ENCODE measurements at places on chromosomes 12 and 14.
A peak's percentile ranks its signal among the peaks of the same experiment; 100 is the strongest.

DNA sequence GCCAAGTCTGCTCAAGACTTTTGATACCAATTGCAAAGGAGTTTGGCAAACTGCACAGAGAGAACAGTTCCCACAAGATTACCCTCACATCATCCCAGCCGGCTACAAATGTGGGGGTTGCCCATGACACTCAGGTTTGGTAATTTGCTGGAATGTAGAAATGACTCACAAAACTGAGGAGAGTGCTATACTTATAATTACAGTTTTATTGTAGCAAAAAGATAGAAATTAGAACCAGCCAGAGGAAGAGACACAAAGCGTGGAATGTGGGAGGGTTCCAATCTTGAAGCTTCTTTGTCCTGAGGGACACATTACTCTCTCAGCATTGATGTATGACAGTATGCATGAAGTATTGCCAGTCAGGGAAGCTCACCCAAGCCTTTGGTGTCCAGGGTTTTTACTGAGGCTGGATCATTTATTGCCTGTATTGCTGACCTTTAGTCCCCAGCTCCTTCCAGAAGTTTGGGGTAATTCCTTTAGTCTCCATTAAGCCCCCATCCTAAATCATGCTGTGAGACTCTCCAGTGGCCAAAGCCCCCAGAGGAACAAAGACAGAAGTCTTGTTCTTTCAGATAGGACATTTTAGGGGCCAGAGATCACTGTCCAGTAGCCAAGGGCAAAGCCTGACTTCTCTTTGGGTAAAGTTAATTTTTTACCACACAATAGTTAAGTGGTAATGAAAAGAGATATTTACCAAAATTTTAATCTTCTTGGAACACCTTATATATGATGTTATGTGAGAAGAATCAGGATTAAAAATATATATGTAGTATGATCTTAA lies 9.9 kb downstream of the TBK1 start:
- DNase-seq = no peak

GRCh38 chr12:125081427-125081826 lies 16.2 kb downstream of the AACS start:
- DNase-seq = no peak

DNA sequence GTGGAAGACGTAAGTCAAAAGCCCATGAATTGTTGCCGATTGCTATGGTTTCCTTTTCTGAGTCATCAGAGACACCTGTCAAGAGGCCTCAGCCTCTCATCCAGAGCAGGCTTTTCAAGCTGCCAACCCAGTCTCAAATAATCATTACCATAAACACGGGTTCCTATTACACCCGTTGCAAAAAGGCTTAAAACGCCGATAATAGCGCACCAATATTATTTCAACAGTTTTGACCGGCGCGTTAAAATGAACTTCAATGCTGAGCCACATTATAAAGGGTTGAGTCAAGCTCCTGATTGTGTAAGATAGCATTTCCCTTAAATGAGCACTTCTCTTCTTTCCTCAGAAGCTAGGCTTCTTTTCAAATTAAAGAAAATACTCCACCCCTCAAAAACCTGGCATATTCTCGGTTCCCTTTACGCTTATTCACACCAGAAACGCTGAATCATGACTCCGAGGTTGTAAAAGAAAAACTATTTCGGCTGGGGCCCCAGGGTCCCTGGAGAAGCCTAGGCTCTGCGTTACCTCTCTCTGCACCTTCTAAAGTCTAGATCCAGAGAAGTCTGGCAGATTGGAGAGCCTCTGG lies 1.4 kb downstream of the TMTC1 start:
- DNase-seq = no peak

- DNase-seq = no peak
Observed at GRCh38 chr12:61676520-61676919, 583.7 kb upstream of the USP15 start.

DNA sequence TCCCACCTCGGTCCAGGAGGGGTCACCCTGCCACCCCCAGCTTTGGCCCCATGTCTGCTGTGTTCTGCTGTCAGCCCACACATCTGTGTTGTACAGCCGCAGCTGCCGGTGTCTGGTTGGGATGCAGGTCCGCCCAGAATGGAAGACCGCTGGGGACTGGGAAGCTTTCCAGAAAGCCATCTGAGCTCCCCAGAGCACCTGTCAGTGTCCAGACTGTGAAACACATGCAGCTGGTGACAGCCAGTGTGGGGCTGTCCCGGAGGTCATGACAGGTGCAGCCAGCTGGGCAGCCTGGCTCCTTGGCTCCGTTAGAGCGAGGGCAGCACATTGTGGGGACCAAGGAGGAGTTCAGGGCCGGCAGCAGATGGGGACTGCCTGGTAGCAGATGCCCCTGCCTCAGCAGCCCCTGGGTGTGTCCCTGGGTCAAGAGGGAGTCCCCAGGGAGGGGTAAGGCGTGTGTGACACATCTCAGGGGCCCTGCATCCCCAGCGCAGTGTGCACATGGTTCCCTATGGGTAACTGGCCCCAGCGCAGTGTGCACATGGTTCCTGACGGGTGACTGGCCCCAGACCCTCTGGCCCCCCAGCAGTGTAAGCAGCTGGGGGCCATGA lies 16.4 kb downstream of the CEP170B start:
- DNase-seq = peak; percentile 42

DNA sequence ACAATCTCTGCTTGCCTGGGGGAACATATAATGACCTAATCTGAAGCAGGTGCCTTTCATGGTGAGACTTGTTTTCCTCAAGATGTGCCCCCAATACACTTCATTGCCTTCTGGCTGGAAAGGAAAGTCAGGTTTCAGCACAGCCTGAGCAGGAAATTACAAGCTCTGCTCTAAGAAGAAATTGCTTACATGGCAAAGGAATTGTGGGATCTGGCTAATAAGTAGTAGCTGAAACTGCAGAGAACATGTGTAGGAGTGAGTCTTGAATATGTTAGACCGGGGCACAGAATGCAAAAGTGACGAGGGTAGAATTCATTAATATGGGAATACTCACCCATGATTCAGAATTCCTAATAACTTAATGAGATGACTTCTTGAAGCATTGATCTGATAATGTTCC lies 6.3 kb upstream of the CFAP54 start:
- no peak for DNase-seq

DNA sequence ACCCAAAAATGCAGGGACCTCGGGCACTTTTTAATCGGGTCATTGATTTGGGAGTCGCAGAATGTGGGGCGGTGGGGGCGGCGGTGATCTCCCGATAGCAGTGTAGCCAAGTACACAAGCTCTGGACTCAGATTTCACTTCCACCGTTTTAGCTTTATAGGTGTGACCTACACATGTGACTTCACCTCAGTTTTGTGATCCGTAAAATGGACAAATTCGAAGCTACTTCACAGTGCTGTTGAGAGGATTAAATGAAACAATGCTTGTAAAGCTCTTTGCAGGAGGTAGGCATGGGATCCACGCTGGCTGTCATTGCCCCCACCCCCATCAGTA lies 478 bp downstream of the RITA1 start:
- DNase-seq = no peak

DNA sequence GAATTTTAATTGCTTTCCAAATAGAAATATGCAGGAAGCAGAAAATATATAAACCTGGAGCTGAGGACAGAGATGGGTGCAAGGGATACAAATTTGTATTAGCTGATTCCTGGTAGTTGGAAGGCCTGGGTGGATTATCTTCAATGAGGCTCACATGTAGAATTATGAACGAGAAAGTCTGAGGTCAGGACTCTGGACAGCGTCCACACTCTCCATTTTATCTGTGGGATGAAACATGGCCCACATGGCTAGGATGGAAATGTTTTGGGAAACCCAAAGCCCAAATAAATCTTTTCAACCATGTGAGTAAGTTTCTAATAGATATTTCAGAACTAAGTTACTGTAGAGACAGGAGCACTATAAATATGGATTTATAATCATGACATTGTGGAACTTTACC lies 256.1 kb downstream of the APAF1 start:
- DNase-seq = peak; percentile 66

DNA sequence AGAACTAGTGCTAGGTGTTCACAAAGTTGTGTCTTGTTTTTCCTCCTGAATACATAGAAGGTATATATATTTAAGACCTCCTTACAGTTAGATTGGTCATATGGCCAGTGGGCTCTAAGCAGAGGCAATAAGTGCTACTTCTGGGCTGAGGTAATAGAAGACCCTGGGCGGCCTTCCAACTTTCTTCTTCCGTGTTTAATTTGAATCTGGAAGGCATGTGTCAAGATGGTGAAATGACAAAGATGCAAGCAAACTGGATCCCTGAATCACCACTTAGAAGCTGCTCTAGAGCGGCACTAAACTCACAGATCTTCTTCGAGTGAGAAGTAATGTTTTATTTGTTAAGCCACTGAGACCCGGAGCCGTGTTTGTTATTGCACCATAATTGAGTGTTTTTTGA lies 201.0 kb upstream of the GZMB start:
- no peak for DNase-seq

GRCh38 chr12:62749586-62749985 lies 185.4 kb downstream of the PPM1H start:
- DNase-seq = no peak

DNA sequence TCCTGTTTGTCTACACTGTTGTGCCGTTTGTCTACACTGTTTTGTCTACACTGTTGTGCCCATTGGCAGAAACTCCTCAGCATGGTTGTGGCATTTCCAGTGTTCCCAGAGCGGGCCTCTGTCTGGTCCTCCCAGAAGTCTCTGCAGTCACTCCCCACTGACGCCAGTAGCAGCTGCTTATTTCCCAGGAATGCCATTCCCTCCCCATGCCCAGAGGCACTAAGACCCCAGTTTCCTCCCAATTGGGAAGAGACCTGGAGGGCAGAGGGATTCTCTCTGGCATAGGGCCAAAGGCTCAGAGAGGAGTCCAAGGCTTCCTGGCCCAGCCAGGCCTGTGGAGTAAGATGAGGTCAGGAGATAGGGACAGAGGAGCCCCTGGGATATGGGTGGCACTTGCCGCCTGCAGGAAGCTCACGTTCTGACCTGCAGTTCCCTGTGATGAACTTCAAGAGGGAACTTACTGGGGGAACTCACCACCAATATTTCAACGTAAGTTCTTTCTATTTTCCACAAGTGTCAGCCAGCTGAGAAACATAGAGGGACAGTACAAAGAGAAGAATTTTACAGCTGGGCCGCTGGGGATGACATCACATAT lies 69.1 kb downstream of the TNFAIP2 start:
- no peak for DNase-seq

GRCh38 chr12:67245571-67245970 lies 23.6 kb upstream of the CAND1 start:
- DNase-seq = no peak

- DNase-seq = no peak
Observed at GRCh38 chr14:94117856-94118255, 7.3 kb downstream of the IFI27 start.

DNA sequence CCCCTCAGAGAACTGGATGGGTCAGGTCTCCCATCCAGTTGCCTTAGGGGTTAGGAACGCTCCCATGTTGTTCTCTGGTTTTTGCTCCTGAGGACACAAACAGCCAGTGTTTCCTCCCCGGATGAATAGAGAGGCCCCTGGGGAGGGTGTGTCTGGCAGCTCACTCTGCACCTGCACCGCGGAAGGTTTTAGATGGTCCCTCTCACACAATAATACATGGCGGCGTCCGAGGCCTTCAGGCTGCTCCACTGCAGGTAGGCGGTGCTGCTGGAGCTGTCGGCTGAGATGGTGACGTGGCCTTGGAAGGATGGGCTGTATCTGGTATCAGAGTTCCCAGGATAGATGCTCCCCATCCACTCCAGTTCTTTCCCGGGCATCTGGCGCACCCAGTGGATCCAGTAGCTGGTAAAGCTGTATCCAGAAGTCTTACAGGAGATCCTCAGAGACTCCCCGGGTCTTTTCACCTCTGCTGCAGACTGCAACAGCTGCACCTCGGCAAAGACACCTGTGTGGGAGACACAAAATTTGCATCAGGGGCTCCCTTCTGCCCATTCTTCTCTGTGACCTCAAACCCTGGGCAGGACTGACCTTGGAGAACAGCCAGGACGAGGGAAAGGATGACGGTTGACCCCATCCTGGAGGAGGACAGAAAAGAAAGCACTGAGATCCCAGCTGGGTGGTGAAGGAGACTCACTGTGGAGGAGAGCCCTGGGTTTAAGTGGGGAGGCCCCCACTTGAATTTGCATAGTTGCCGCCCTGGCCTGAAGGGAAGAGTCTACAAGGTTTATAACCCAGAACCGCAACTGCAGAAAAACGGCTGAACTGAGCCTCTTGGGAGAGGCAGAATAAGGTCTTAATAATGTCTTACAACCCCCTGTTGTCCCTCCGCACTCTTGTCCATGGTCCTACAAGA lies 1324.8 kb downstream of the TMEM121 start:
- DNase-seq = no peak

- DNase-seq = no peak
Observed at GRCh38 chr12:67452119-67452805, 183.1 kb downstream of the CAND1 start.

- DNase-seq = no peak
Observed at GRCh38 chr14:81400202-81400678, at the start of gene STON2. TSS of gene STON2 (minus strand) at chr14:81400324. CDS start at chr14:81398382, 1,942 bp downstream.

DNA sequence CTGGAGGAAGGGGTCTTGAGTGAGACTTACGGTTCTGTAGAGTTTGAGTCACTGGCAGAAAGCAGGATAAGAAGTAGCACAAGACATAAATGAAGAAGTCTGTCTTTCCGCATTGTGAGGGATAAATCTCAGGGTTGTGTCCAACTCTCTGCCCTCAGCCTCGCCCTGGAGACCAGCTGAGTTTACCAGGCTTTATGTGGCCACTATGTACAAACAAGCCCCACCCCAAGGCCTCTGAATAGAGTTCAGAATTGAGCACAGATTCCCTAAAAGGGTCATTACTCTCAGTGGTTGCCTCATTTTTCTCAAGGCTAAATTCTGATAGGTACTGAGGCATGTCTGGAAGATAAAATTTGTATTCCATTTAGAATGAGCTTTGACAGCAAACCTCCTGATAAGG lies at the start of gene PZP:
TSS of gene PZP (minus strand) at position 167 of the 400 bp plus-strand sequence. CDS start at position 113, 54 bp downstream.
- no peak for DNase-seq

GRCh38 chr14:99402285-99402648 lies 78.4 kb downstream of the SETD3 start:
- DNase-seq = peak; percentile 24

- DNase-seq = no peak
Observed at GRCh38 chr12:63905544-63905943, 61.0 kb downstream of the SRGAP1 start.

- DNase-seq = peak; percentile 64
Observed at GRCh38 chr14:85546390-85546789, 16.4 kb downstream of the FLRT2 start.

DNA sequence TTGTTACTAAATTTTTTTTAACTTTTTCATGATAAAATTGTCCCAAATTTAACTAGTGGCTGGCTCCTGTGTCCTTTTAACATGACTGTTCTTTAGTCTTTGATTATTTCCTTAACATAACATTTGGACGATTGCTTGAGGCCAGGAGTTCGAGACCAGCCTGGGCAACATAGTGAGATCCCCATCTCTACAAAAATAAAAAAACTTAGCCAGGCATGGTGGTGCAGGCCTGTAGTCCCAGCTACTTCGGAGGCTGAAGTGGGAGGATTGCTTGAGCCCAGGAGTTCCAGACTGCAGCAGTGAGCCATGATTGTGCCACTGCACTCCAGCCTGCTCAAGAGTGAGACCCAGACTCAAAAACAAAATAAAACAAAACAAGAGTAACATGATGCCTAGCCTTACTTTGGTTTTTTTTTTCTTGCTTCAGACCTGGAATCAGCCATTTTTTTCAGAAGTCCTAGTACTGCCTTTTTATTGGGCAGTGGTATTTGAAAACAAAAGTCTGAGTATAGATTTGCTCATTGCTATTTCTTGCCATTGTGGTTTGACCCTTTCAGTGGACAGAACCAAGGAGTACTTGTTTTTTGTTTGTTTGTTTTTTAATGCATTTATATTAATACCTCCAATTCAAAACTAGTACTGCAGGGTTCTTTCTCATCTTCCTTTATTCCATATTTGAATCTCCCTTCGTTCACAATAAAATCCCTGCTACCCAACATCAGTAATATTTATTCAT lies 4.8 kb downstream of the TOGARAM1 start:
- DNase-seq = no peak

Measured in endodermal cell (in vitro differentiated cells).